ENCODE measurements at places on chromosomes 2 and 18. TPM values are rescaled to one million over a fixed set of nuclear protein-coding genes. Genes with fewer than 3 reads are reported as not detected.

- no peak overlapping the region for H3K27ac ChIP-seq
- no peak overlapping the region for H3K4me3 ChIP-seq
- H3K4me1 ChIP-seq: peaks cover 38% of the 10 kb centered on the region
These were observed 113.5 kb downstream of the MEIS1 start for GRCh38 chr2:66548422-66548821.

DNA sequence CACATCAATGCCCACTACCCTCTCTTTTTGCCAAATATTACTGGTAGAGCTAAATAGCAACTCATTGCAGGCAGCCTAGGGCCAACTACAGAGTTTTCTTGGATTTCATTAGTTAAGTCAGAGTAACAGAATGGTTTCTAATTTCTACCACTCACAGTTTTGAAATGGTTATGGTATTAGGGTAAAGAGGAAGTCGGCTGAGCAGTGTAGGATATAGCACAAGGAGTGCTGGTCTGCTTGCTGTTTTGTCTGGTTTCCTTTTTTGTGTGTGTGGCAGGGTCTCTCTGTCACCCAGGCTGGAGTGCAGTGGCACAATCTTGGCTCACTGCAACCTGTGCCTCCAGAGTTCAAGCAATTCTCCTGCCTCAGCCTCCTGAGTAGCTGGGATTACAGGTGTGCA lies 289.2 kb upstream of the CCDC68 start:
- H3K27ac ChIP-seq: no peak overlapping the region
- no peak overlapping the region for H3K4me3 ChIP-seq
- DNase-seq: no peak
- H3K4me1 ChIP-seq: peaks cover 33% of the 10 kb centered on the region
- no peaks in the 10 kb centered on the region for H3K36me3 ChIP-seq

DNA sequence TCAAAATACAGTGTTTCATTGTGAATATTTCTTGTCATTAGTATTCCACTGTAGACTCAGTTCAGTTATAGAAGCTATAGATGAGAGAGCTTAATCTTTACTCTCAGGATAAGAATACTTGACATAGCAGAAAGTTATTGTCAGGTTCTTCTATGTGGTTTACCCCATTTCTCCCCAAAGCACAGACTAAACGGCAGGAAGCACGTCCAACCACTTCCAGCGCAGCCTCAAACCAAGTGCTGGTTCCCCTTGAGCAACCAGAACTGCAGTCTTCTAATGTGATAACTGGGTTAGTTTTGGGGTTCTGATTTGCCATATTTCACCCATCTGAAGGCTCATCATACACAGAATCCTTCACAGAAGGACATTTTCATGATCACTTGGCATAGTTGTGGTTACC lies 324.7 kb downstream of the SLC8A1 start:
- H3K36me3 ChIP-seq: no peaks in the 10 kb centered on the region
- no peaks in the 10 kb centered on the region for H3K4me1 ChIP-seq
- no peak overlapping the region for H3K4me3 ChIP-seq
- H3K27me3 ChIP-seq: no peaks in the 10 kb centered on the region
- DNase-seq: no peak

- H3K27ac ChIP-seq: no peak overlapping the region
- no peak for DNase-seq
- H3K4me3 ChIP-seq: no peak overlapping the region
- no peaks in the 10 kb centered on the region for H3K36me3 ChIP-seq
- no peaks in the 10 kb centered on the region for H3K27me3 ChIP-seq
These were observed 143.7 kb upstream of the SYT4 start for GRCh38 chr18:43420950-43421349.

GRCh38 chr2:40531359-40531758 lies 79.5 kb upstream of the SLC8A1 start:
- H3K36me3 ChIP-seq: no peaks in the 10 kb centered on the region
- no peak overlapping the region for H3K27ac ChIP-seq
- H3K27me3 ChIP-seq: no peaks in the 10 kb centered on the region
- no peak for DNase-seq
- H3K4me1 ChIP-seq: no peaks in the 10 kb centered on the region

DNA sequence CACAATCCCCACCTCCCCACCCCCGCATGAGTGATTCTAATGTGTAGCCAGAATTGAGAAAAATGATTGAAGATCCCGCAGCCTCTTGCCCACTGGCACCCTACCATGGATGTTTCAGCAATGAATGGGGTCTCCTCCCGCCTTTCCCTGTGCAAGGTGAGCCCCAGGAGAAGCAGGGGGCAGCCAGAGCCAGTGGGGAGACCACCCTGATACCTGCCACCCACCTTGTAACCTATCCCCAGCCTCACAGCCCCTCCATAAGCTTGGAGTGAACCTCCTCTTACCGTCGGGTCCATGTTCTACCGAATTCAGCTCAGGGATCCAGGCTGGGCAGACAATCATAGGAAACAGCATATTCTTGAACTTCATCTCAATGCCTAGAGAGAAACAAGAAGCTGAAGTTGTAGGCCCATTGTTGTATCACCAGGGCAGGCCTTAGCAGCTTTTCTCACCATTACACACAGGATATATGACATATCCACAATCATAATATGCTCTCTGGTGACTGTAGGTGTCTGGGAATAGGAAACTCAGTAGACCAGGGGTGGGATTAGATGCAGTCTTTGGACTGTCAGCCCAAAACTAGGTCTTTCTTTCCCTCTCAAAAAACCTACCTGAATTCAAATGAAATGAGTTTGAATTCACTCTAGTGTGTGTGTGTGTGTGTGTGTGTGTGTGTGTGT lies 30.9 kb downstream of the XDH start:
- no peak overlapping the region for H3K27ac ChIP-seq
- no peaks in the 10 kb centered on the region for H3K36me3 ChIP-seq
- no peak overlapping the region for H3K4me3 ChIP-seq

The C2orf81 gene
- 10.0 TPM for total RNA-seq

DNA sequence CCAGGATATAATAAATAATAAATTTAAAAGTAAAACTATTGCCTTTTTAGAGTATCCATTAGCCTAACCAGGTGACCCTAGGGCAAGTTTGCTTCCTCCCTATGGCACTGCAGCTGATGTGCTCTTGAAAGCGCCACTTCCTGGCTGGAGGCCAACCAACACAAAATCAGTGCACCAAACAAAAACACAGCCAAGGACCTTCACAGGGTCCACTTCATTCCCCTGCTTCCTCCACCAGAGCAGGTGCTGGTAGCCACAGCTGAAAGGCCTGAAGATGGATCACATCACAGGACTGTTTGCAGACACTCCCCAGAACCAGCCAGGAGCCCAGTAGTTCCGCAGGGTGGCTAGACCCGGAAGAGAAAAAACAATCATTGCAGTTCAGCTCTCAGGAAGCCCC lies 108.8 kb downstream of the TWIST2 start:
- no peaks in the 10 kb centered on the region for H3K4me1 ChIP-seq
- H3K27ac ChIP-seq: no peak overlapping the region
- H3K4me3 ChIP-seq: no peak overlapping the region
- no peaks in the 10 kb centered on the region for H3K36me3 ChIP-seq

The ACADL gene
- total RNA-seq: 45.4 TPM

The ANKZF1 gene
- total RNA-seq: 46.1 TPM

The C1QL2 gene
- total RNA-seq: not detected

DNA sequence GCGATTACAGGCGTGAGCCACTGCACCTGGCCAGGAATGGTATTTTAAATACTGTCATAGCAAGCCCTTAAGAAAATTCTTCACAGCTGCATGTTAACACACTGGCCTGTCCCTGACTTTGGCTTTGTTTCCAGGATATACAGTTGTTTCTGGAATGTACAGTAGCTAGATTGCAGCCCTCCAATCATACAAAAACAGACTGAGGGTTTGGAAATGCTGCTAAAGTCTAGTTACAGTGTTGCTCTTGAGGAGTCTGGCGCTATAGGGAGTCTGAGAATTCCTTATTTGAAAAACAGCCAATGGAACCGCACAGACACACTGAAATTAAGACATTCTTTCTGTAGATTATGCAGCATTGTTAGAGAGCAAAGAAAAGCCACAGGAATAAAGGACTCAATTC lies 37.7 kb downstream of the STON1 start:
- no peaks in the 10 kb centered on the region for H3K36me3 ChIP-seq
- no peak overlapping the region for H3K27ac ChIP-seq
- H3K27me3 ChIP-seq: no peaks in the 10 kb centered on the region
- peaks cover 21% of the 10 kb centered on the region for H3K4me1 ChIP-seq

DNA sequence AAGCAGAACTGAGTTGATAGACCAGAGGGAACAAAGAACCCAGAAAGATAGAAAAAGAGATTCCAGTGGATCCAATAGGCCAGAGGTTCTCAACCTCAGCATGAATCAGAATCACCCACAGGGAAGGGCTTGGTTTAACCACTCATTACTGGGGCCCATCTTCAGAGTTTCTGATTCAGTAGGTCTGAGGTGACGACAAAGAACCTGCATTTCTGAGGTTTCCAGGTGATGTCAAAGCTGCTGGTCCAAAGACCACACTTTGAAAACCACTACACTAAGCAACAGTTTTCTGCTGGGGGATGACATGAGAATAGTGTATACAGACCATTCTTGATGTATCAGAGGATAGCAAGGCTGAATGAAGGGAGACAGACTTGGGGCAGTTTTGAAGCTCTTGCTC lies 296.9 kb upstream of the STON1 start:
- no peak overlapping the region for H3K4me3 ChIP-seq
- H3K36me3 ChIP-seq: no peaks in the 10 kb centered on the region
- H3K27me3 ChIP-seq: no peaks in the 10 kb centered on the region
- no peak overlapping the region for H3K27ac ChIP-seq

The DHRS9 gene
- total RNA-seq: 6.1 TPM

The HOXD13 gene
- not detected for total RNA-seq

DNA sequence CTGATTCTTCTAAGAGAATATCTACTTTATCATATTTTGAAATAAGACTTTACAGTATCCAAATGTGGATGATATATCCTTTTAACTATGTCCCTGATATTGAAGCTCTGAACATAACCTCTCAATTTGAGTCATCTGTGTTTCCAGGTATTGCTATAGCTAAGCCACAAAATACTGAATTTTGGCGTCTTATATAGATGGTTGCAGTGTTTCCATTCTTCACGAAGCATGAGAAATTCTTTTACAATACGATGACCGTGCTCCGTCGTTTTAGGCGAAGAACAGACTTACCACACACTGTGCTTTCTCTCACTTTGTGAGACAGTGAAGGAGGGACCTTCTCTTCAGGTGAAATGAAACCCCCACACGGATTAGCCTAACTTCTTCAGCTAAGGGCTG lies 45.3 kb downstream of the LRRFIP1 start:
- H3K27me3 ChIP-seq: no peaks in the 10 kb centered on the region
- H3K4me1 ChIP-seq: peaks cover 52% of the 10 kb centered on the region
- H3K4me3 ChIP-seq: no peak overlapping the region
- DNase-seq: no peak
- H3K27ac ChIP-seq: peak overlapping the region; percentile 88
- no peaks in the 10 kb centered on the region for H3K36me3 ChIP-seq

DNA sequence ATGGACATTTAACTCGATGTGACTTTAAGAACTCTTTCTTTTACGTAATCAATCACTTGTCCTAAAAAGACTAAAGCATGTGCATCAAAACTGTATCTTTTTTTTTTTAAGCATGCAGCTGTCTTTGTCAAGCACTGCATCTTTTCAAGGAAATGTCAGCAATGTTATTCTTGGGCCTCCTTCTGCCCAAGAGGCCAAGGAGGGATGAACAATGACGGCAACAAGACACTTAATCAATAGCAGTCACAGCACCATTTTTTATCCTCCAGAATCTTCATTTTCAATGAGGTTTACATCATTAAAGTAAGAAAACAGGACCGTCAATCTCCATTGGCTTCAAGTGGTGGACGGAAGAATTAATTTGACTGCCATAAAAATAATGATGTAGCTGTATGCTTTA lies 253.8 kb downstream of the AFF3 start:
- DNase-seq: no peak
- no peak overlapping the region for H3K27ac ChIP-seq
- H3K27me3 ChIP-seq: no peaks in the 10 kb centered on the region
- no peak overlapping the region for H3K4me3 ChIP-seq
- no peaks in the 10 kb centered on the region for H3K4me1 ChIP-seq

- no peaks in the 10 kb centered on the region for H3K27me3 ChIP-seq
- H3K27ac ChIP-seq: no peak overlapping the region
- no peaks in the 10 kb centered on the region for H3K36me3 ChIP-seq
- no peaks in the 10 kb centered on the region for H3K4me1 ChIP-seq
- DNase-seq: no peak
These were observed 5.8 kb downstream of the ERMN start for GRCh38 chr2:157319795-157320194.

DNA sequence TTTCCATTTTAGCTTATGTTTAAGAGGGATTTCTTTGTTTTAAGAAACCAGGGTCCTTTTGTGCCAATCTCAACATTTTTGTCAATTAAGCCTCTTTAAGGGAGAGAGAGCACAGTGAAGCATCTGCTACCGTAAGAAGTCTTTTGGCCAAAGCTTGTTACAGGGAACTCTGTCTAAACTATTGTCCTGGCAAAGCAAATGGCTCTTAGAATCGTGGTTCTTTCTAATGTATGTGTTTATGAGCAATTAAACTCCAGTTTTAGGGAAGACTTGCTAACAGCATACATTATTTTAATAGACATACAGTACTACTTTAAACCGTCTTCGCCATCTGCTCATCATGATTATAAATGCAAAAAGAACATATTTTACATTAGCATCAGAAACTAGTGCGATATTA lies 202.1 kb downstream of the CDCA7 start:
- H3K27me3 ChIP-seq: peaks cover 13% of the 10 kb centered on the region
- no peaks in the 10 kb centered on the region for H3K36me3 ChIP-seq
- DNase-seq: no peak
- no peak overlapping the region for H3K27ac ChIP-seq

The TBR1 gene
- total RNA-seq: not detected

- DNase-seq: no peak
- no peaks in the 10 kb centered on the region for H3K36me3 ChIP-seq
- no peaks in the 10 kb centered on the region for H3K27me3 ChIP-seq
- peak overlapping the region; percentile 96 for H3K4me3 ChIP-seq
- H3K4me1 ChIP-seq: peaks cover 33% of the 10 kb centered on the region
These were observed 1.2 kb upstream of the SELENOI start for GRCh38 chr2:26344581-26345282.

- H3K36me3 ChIP-seq: no peaks in the 10 kb centered on the region
- no peaks in the 10 kb centered on the region for H3K27me3 ChIP-seq
- H3K4me3 ChIP-seq: no peak overlapping the region
- H3K27ac ChIP-seq: no peak overlapping the region
- peaks cover 83% of the 10 kb centered on the region for H3K4me1 ChIP-seq
- DNase-seq: no peak
These were observed 36.3 kb downstream of the RTN4 start for GRCh38 chr2:55013936-55014335.

DNA sequence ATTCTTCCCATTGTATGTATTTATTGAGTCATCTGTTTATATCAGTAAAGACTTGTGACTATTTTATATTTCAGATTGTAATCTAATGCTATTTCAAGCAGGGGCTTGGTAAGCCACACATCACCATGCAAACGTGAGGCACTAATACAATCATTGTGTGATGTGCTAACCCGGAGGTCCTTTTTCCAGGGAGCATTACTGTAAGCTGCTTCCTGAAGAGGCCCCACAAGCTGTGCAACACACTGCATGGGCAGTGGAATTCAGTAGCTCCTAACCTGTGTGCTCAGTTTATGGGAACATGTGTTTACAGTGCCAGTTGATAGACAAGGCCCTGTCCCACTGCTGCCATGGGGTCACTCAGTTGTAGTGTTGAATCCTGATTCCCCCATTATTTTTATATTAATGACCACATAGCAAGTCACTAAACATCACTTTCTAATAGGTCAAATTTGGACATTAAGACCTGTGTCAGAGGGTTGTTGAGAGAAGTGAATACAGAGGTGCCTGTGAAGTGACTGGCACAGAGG lies 162.9 kb downstream of the FHOD3 start:
- DNase-seq: no peak
- H3K36me3 ChIP-seq: no peaks in the 10 kb centered on the region
- no peaks in the 10 kb centered on the region for H3K4me1 ChIP-seq
- H3K27me3 ChIP-seq: no peaks in the 10 kb centered on the region
- no peak overlapping the region for H3K4me3 ChIP-seq

GRCh38 chr2:8030573-8031303 lies 651.1 kb upstream of the ID2 start:
- H3K36me3 ChIP-seq: no peaks in the 10 kb centered on the region
- H3K4me1 ChIP-seq: no peaks in the 10 kb centered on the region
- H3K27ac ChIP-seq: no peak overlapping the region

All from lower lobe of right lung (tissue), 2 donors.